Activated CD4-positive, alpha-beta memory T cell treated with anti-CD3 and anti-CD28 coated beads, Interleukin-2, amount 10 ng/mL, durations not matched to agents 7 days and 5 days (primary cell): ENCODE measurements at places on chromosomes 3 and 15. TPM values are rescaled to one million over a fixed set of nuclear protein-coding genes. Genes with fewer than 3 reads are reported as not detected.

- no peak for DNase-seq
Observed at GRCh38 chr3:166282931-166283330, 445.7 kb upstream of the BCHE start.

DNA sequence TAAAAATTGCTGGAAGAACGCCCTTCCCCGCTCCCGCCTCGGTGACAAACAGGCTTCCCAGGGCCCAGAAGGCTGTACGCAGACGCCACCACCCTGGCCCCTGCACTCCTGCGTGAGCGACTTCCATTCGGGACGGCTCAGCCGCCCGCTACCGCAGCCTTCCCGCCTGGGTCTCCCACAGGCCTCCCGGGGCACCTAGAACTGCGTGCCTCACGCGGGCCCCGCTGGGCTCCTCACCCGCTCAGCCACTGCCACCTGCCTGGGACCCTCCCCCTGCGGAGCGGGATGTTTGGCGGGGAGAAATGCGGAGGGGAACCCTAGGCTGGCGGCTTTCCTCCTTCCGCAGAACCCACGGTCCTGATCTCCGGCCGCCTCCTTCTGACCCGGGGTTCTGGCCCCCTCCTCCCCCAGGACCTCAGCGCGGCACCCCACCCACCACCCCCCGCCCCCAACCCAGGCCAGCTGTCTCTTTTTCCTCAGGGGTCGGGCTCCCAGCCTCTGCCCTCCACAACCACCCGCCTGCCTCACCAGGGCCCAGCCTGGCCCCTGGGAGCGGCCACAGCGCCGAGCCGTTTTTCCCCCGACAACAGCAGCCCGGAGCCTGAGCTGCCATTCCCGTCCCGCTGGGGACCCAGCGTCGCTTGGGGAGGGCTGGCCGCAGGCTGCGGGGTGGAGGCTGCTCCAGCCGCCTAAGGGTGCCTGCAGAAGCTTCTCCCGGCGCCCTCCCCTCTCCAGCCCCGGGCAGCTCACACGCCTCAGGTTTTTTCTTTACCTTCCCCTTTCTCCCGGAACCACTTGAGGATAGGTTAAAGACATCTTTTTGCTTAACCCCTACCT, 27.6 kb upstream of the RAB7A start:
- no peak for DNase-seq

GRCh38 chr3:52910823-52911222, 13.5 kb upstream of the STIMATE start:
- DNase-seq = no peak

Gene CHRNA7
- not detected for total RNA-seq

GRCh38 chr15:64222573-64223366, 59.9 kb upstream of the PPIB start:
- DNase-seq = no peak

Gene SLC22A13
- 0.28 TPM for total RNA-seq

Gene SPESP1
- total RNA-seq = 1.1 TPM

- DNase-seq = no peak
Observed at GRCh38 chr15:40435023-40435709, 5.6 kb upstream of the BAHD1 start.

DNA sequence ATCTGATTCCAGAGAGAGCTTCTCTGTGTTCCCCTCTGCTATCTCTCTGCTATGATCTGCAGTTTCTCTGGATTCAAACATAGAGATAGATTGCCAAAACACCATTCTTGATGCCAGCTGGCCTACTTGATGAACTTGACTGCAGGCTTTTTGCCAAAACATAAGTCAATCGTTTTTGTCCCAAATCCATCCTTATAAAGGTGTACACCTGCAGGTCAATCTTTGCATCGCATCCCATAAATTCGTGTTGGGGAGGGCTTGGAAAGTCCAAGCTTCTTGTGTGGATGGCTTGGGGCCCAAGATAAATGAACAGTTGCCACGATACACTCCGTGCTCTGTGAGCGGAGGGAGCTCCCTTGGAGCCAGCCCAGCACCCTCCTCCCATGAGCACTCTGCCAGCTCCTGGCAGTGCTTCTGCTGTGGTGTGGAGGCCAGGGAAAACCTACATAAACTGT, 2.7 kb downstream of the CERS3 start:
- no peak for DNase-seq

Gene CHST2
- total RNA-seq = 1.4 TPM

GRCh38 chr3:167067787-167068161, 312.3 kb downstream of the ZBBX start:
- DNase-seq = no peak

GRCh38 chr3:55147856-55148720, 220.2 kb upstream of the LRTM1 start:
- no peak for DNase-seq

DNA sequence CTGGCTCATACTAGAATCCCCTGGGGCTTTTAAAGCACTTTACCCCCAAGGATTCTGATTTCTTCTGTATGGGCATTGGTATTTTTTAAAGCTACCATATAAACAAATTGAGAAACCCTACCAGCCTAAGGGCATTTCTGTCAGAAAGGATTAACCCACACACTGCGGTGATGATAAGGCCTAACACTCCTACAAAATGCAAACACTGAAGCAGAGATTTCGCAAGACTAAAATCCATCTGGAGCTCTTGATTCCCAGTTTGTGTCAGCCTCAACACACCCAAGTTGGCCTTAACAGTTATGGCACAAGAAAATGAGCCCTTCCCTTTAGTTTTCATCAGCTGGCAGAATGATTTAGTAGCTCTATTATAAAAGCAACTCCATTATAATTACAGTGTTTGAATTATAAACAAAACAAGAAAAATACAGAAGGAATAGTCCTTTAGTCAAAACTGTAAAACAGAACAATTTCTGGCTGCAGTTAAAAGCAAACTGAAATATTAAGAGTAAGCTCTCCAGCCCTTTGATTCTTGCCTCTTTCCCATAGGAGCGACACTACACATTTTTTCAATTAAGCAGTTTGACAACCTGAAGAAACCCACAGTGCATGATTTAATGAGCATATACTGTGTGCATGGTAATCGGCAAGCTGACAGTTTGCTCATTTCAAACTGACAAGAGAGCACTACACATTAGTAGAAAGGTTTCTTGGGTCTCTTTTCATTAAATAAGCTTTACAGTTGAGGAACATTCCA, 441.2 kb downstream of the FHIT start:
- no peak for DNase-seq

- DNase-seq = no peak
Observed at GRCh38 chr15:57731530-57732103, 25.1 kb downstream of the POLR2M start.

Gene C3orf20
- total RNA-seq = 0.23 TPM

Gene TERC
- 4.0 TPM for total RNA-seq

- DNase-seq = no peak
Observed at GRCh38 chr3:126083138-126083445, 832 bp downstream of the SLC41A3 start.

DNA sequence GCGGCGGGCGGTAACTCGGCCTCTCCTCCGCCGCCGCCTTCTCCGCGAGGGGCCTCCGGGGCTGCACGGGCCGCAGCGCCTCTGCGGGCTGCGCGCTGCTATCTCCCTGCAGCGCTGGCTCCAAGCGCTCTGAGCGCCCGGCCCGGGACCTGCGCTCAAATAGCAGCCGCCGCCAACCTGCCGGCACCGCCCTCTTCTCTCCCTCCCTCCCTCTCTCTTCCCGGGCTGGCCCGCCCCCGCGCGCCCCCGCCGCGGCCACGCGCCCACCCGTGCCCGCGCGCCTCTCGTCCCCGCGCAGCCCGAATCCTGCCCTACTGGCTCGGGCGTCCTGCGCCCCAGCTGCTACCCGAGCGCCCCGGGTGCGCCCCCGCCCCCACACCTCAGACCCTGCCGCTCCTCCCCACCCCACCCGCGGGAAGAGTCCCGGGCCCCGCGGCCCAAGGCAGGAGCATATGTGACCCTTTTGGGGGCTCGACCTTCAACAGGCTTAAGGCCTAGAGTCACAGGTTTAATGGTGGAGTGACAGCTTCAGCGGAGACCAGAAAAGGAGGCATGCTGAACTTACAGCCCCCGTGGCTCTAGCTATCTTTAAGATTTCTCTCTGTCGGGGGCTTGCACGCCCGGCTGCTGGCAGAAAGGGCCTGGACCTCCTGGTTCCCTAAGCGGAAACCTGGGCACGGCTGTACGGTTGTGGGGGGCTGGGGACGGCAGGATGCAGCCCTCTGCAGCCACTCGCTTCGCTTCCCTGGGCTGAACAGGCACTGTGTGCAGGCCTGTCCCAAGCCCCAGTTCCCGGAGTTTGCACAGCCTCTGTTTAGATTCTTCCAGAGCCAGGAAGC, at the start of gene CACNA2D2:
Gene CACNA2D2, minus strand, starts transcription at position 131 of the 839 bp plus-strand sequence. CDS start 211 bp downstream, outside the sequence.
- DNase-seq = peak; percentile 47

- no peak for DNase-seq
Observed at GRCh38 chr3:52707585-52707984, 1.7 kb downstream of the SPCS1 start.

DNA sequence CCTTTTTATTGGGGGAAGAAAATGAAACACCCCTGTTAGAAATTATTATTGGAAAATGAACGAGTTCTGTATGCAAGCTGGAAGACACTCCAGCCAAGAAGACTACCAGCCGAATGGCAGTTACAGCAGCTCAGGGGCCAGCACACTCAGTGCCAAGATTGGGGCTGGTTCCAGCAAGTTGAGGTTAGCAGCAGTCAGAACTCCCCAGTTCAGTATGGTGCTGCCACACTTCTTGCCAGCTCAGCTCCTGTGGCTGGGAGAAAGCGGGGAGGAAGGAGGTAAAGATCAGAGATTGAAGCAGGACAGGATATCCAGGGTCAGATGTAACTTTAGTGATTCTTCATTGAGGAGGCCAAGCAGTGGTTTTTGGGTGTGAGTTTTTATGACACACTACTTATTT, 280.2 kb upstream of the NR2E3 start:
- no peak for DNase-seq

DNA sequence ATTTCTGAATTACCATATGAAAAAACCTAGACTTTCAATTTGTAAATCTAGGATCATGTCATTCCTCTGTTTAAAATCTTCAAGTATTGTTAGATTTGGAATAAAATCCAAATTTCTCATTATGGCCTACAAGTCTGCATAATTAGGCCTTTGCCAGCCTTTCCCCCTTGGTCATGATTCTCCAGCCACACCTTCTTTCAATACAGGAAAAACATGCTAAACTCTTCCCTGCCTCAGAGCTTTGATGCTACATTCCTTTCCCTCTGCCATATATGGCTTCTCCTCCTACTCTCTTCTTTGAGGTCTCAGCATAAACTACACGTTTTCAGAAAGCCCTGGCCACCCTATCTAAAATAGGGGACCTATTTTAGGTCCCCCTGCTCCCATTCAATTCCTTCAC, 48.5 kb downstream of the TM6SF1 start:
- DNase-seq = no peak

Gene HYAL1
- 0.28 TPM for total RNA-seq

DNA sequence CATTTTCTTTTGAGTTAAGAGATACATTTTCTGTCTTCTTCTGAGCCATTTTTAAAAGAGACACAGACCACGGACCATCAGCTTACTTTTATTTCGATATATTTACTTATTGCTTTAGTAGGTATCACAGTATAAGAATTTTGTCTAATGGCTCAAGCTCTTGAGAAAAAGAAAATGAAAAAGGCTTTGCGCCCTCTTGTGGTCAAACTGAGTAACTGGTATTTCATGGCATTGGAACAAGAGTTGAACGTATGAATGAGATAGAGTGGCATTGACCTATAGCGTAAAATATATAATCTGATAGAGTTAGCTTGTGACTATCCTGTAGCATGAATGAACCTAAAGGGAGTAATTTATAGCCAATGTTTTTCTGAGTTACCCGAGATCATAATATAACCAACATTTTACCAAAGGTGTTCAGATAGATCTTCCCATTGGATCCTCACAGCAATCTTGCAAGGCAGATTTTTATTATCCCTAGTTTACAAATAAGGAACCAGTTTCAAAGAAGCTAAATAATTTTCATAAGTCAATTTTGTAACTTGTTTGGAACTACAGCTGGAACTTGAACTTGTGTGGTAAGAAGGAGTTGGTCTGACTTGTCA, 154.6 kb downstream of the POLR2M start:
- DNase-seq = no peak

Gene TAGLN3
- not detected for total RNA-seq

Gene TNNC1
- total RNA-seq = 2.5 TPM

DNA sequence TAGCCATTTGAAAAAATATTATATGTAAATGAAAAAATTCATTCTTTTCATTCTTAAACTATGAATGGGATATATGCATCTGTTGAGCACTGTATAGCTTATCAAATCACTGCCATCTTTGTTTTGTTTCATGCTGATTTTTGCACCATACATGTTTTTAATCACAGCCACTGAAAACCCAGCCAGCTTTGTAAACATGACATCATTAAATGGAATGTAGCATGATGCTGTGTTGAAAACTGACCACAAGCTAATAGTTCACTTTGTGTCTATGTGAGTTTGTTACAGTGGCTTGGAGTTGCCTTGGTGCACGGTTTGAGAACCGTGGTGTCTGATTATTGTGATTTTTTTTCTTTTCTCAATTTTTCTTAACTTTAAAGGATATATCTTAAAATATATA, 75.7 kb downstream of the GMPS start:
- no peak for DNase-seq

DNA sequence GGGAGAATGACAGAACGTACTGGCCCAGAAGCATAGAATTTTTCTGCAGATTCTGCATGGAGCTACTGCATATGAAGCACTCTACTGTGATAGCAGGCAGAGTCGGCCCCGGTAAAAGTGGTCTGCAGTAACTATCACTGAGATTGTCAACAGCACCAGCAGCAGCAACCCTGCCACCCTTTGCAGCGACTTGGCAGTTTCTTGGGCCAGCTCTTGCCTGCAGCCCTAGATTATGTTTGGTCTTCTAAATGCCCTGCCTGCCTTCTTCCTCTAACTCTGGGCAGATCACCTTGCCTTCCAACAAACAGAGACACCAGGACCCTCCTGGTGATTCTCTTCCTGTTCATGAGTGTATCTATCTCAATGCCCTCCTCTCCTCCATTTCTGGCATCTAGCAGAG, 129.1 kb upstream of the ABHD17C start:
- DNase-seq = no peak

DNA sequence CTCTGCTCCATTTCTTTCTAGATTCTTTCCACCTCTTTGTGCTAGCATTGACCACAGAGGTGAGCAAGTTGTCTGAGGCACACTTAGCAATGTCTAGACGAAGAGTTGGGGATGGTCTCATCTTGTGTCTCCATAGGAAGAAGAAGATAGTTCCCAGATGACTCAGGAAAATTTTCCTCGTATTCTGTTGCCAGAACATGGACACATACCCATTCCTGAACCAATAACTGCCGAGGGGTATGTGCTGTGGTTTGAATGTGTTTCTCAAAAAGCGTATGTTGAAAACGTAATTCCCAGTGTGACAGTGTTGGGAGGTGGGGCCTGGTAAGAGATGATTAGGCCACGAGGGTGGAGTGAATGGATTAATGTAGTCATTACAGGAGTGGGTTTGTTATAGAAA, 107.5 kb upstream of the GALNT15 start:
- DNase-seq = no peak

GRCh38 chr3:35537265-35537664, 102.1 kb upstream of the ARPP21 start:
- DNase-seq = no peak

DNA sequence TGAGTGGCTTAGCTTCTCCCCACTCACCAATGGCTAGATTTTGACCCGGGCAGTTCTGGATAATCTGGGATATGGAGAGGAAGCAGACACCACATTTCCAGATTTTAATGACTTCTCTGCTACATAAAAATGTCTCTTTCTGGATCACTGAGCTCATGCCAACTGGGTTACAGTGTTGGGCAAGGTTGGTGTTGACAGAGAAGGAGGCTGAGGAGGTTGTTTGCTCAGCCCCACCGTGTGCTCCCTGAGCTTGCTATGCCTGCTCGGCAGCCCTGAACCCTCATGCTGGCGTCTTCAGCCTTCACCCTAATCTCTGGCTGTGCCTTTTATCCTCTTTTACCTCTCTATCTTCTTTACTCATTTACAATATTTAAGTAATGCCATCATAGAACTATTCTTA, 53.0 kb upstream of the KPNA4 start:
- DNase-seq = no peak
